A549 treated with CpdA at 1 μM for 4 hours (cell line): ENCODE measurements at places on chromosomes 4 and X. TPM values are rescaled to one million over a fixed set of nuclear protein-coding genes. Genes with fewer than 3 reads are reported as not detected.

Gene TECRL
- total RNA-seq = not detected in 5 replicates

Gene RGS12
- total RNA-seq = 8.3 to 10.4 TPM (median 9.6 TPM) in 5 replicates

Gene NLGN3
- total RNA-seq = 0.86 to 1.4 TPM (median 1.0 TPM) in 5 replicates

Gene SMIM31
- total RNA-seq = 0.05 to 0.08 TPM (median 0.05 TPM) in 3 of 5 replicates, not detected in the others

Gene PCDH18
- 0.02 TPM in 1 of 5 replicates, not detected in the others for total RNA-seq

Gene MAGEB2
- total RNA-seq = not detected in 5 replicates

Gene REELD1
- total RNA-seq = not detected in 5 replicates

Gene KCNE5
- 0.12 to 0.21 TPM in 2 of 5 replicates, not detected in the others for total RNA-seq

Gene SLC10A6
- not detected in 5 replicates for total RNA-seq

Gene TMPRSS11D
- not detected in 5 replicates for total RNA-seq

Gene ZNF711
- 0.77 to 1.1 TPM (median 0.96 TPM) in 5 replicates for total RNA-seq

Gene PAGE4
- not detected in 5 replicates for total RNA-seq

Gene COL4A5
- total RNA-seq = 13.1 to 16.5 TPM (median 13.5 TPM) in 5 replicates

Gene RBM46
- total RNA-seq = not detected in 5 replicates

Gene NKX3-2
- 0.14 to 0.24 TPM (median 0.17 TPM) in 5 replicates for total RNA-seq

Gene ERCC6L
- 11.5 to 17.5 TPM (median 12.8 TPM) in 5 replicates for total RNA-seq

Gene ITIH6
- 0.02 TPM in 1 of 5 replicates, not detected in the others for total RNA-seq
